ENCODE measurements at places on chromosomes 2 and 18.

- DNase-seq: no peak
These were observed 130.5 kb downstream of the BCL11A start for GRCh38 chr2:60422826-60423483.

DNA sequence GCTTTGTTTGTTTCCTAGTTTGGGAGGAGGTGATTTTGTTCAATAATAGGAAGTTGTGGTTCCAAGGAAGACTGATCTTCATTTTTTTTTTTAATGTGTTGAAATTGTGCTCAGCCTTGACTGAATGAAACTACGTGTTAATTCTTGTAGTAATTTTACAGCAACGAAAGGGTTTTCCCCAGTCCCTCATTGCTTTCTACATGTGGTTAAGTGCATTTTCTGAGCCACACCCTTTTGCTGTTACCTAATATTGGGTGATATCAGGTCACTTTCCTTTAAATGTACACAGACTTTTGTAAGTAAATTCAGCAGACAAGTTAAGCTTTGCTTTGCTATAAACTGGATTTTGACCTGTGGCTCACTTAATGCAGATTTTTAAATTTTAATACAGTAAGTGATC is 73.6 kb downstream of the OTX1 start:
- no peak for DNase-seq

DNA sequence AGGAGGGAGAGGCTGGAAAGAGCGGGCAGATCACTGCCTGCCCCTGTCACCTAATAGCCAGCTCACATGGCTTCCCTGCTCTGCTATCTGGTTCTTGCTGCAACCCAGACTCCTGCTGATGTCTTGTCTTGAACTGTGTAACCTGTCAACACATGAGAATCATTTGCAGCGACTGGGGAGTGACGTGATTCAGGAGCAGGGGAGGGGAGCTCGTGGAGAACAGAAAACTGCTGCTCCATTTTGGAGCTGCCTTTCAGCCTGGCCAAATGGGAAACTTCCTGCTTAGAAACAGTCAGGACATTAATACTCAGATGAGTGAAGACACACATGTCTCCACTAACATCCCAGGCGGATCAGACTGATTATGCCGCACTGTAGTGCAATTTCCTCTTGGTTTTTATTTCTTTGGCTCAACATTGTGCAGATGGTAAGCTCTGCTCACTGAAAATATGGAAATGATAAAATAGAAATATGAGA is 38.1 kb downstream of the RPL37A start:
- peak; percentile 60 for DNase-seq

DNA sequence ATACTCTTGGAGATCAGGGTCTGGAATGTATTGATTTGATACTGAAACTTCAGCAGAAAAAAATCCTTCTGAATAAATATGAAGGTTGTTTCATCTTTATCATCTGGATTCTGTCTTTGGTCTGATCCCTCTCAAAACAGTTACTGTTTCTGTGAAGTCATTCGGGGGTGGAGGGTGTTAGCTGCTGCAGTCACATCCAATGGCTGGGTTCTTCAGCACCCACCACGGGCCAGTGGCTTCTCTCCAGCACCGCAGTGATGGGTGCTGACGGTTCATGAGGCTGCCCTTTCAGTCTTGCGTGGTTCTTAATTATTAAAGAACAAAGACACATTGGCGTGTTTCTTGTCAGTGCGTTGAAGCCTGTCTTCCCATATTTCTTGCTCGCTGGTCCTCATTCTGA is 148.0 kb downstream of the LDLRAD4 start:
- DNase-seq: no peak

DNA sequence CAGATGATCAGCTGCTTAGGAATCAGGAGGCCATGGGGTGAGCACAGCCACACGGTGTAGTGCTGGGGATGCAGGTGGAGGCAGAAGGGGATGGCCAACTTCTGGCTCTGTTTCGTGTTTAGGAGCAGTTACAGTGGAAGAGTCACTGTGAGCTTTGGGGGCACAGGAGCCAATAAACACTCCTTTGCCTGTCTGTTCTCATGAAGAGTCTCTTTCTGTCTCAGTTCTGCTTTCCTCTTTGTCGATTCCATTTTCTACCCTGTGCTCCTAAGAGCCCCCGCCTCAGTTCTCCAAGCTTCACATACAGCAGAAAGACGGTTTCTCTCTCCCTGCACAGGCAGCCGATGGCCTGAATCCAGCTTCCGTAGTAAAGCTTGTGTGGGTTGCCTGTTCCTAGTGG is 21.0 kb upstream of the RRM2 start:
- no peak for DNase-seq

DNA sequence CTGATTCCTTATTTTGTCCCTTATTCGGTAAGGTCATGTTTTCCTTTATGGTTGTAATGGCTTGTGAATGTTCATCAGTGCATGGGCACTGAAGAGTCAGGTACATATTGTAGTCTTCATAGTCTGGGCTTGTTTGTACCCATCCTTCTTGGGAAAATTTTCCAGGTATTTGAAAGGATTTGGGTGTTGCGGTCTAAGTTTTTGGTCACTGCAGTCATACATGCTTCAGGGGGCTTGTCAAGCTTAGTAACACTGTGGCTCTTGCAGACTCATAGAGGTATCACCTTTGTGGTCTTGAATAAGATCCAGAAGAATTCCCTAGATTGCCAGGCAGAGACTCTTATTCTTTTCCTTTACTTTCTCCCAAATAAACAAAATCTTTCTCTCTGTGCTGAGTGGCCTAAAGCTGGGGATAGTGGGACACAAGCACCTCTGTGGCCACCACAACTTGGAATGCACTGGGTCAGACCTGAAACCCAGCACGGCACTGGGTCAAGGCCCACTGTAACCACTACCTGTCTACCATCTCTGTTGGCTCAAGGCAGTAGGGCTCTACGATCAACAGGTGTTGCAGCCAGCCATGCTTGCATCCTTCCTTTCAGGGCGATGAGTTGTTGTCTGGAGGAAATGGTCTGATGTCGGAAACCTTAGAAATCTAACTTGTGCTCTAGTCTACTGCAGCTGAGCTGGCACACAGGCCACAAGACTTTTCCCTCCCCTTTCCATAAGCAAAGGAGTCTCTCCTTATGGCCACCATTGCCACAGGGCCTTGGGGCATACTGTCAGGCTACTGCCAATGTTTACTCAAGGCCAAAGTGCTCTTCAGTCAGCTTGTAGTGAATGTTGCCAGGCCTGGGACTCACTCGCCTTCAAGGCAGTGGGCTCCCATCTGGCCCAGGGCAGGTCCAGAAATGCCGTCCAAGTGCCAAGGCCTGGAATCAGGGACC is 21.5 kb downstream of the IL1RN start:
- DNase-seq: no peak

- DNase-seq: no peak
These were observed 854.3 kb upstream of the SALL3 start for GRCh38 chr18:78125206-78125896.

DNA sequence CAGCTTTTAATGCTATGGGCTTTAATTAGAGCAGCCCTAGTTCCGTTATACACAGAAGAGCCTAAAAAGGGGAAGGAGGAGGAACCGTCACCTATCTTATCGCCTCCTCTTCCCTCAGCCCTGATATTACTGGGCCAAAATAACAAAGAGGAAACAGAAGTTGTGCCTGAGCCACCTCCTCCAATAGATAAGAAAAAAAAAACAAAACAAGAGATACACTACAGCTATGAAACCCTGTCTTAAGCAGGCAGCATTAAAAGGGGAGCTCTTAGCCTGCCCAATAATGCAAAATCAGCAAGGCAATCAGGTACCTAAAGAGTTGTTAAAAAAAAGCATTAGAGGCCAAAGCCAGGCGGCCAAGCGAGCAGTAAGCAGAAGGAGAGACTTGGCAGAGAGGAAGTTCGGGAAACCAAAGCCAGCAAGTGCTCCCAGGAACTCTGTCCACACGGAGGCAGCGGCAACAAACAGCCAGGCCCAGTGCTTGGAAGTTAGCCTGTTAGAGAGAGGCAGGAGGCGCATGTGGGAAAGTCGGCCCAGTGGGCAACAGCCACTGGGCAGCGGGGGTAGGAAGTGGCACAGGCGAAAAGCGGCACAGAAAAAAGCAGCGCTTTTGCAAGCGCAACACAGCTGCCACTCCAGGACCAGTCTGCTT is 41.8 kb upstream of the PDK1 start:
- no peak for DNase-seq

DNA sequence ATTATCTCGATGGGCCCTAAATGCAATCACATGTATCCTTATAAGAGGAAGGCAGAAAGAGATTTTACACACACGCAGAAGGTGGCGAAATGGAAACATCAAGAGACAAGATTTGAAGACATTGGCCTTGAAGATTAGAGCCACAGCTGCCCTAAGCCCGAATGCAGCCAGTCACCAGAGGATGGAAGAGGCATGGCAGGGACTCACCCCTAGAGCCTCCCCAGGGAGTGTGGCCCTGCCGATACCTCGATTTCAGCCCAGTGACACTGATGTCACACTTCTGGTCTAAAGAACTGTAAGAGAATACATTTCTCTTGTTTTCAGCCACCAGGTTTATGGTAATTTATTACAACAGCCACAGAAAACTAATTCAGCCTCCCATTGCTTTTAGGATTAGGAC is 17.4 kb downstream of the TTC39C start:
- DNase-seq: no peak

DNA sequence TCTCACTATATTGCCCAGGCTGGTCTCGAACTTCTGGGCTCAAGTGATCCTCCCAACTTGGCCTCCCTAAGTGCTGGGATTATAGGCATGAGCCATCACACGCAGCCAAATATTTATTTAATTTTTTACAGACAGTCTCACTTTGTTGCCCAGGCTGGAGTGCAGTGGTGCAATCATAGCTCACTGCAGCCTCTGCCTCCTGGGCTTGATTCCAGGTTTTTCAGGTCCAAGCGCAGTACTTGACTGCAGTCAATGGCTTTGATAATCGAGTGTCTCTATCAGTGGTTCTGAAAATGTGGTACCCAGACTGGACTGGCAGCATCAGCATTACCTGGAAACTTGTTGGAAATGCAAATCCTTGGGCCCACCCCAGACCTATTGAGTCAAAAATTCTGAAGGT is 63.1 kb downstream of the PLB1 start:
- DNase-seq: no peak

- no peak for DNase-seq
These were observed 76.3 kb downstream of the DDX1 start for GRCh38 chr2:15667809-15668556.

DNA sequence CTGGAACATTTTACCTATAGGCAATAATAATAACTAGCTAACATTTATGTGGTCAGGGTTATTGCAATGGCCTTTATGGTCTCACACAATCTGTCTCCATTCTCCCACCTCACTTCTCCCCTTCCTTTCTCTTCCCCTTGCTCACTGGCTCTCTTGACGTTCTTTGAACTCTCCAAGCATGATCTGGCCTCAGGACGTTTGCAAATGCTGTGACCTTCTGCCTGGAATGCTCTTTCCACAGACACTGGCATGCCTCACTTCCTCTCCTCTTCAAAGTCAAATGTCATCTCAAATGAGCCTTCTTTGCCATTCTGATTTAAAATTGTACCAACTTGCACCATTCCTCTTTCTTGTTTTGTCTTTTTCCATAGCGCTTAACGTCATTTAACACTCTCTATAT is 25.3 kb upstream of the GCG start:
- no peak for DNase-seq

DNA sequence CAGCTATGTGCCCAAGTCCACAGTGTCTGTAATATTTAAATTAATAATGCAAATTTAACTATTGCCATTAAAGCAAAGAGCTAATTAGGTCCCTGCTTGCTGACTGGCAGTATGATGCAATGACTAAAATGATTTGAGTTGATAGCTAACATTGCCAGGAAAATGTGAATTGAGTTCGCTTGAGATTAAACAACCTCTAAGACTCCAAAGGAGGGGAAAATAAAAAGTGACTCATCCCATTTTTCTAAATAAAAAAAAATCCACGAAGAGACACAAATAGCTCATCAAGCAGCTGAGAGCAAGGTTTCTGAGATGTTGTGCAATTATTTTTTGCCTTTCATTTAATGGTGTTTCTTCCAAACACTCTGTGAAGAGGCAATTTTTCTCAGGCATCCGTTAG is 413.0 kb downstream of the MTX2 start:
- no peak for DNase-seq

DNA sequence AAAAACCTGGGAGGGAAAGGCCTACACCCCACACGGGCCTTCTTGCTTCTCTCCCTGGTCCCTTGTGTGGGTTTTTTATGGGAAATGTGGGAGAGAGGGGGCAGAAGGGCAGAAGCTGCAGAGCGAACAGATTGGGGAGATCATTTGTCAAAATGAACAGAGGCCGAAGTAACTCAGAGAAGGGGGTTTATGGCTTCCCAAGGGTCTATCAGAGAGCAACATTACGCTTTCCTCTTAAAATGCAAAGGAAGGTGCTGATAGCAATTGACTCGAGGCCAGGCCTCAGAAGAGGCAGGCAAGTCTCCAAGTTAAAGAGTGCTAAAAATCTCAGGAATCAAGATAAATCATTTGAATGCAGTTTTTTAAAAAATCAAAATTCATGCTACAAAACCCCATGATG is 101.5 kb downstream of the SGPP2 start:
- no peak for DNase-seq

DNA sequence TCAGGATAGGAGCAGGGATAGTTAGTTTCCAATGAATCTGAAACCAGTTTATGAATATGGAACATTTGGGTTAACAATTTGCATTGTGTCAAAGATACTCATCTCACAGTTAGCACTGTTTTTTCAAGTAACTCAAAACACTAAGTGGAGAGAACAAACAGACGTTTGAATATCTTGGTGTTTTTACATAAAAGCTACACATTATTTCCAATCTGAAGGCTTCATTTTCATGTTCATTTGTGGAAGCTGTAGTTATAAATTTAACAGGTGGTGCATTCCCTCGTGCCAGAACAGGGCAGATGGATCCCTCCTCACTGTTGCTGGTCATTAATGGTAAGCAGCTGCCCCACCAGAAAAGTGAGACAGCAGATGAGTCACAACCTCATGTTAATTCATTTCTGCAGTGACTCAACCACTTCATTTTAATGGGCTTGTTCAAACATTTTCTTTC is 286.9 kb downstream of the TMX3 start:
- peak; percentile 54 for DNase-seq

DNA sequence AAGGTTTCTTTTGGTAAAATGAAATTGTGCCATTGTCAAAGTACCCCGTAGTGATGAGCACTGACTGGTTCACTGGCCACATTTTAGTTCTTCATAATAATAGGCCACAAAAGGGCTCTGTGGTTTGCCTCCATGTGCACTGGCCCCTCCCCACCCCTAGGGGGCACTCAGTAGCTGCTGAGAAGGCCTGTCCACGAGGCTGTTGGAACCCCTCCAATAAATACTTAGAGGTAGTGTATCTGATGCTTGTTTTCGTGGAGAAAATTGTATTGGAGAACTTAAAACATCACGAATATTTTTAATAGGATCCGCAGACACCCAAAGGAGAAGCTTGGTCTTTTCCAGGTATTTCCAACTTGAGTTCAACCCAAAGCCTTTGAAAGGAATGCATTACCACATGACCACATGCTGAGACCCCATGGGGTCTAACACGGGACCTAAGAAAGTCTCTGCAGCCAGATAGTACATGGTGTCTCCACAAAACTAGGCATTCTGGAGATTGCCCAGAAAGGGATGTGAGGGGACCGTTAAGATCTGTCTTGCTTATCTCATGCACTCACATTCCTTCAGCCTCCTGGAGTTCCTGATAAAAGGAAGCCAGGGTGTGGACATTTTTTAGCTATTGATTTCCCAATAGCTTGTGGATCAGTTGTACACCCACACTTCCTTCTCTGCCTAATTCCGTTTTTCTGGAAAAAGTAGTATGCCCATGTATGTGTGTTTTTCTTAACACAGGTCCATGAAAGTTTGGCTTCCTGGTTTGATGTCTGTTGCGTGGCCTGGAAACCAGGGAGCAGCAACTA is 28.5 kb upstream of the NOSTRIN start:
- DNase-seq: peak; percentile 42

All from right hindlimb (tissue), 1 donor.